ENCODE measurements at places on chromosomes 7 and 10. TPM values are rescaled to one million over a fixed set of nuclear protein-coding genes. Genes with fewer than 3 reads are reported as not detected.

DNA sequence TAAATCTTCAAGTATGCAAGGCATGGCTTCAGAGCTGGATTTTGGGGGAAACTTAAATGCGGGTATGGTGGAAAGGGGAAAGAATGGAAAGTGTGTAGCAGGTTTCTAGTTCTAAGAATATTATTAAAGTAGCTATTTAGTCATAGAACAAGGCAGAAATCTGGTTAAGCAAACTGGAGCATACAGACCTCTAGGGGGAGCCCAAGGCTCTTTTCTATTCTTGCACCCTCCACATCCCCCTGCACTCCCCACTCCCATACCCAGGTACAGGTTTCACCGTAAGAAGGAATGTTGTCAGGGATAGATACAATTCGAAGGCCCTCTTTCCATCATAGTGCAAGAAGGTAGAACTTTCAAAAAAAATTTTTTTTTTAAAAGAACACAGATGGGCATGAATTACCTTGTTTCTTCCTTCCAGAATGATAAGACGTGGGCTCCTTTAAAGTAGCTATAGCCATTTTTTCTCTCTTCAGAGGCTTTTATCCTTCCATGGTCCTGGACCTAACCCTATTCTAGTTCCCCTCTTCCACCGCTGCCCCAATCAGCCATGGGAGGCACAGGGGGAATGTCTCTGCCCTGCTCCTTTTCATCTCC, 41.5 kb upstream of the SMIM30 start:
- H3K27me3 ChIP-seq, result no peaks in the 10 kb centered on the region
- no peak overlapping the region for H3K27ac ChIP-seq
- peak; percentile 20 for DNase-seq
- no peaks in the 10 kb centered on the region for H3K4me1 ChIP-seq
- H3K36me3 ChIP-seq, result no peaks in the 10 kb centered on the region
- H3K4me3 ChIP-seq, result no peak overlapping the region

DNA sequence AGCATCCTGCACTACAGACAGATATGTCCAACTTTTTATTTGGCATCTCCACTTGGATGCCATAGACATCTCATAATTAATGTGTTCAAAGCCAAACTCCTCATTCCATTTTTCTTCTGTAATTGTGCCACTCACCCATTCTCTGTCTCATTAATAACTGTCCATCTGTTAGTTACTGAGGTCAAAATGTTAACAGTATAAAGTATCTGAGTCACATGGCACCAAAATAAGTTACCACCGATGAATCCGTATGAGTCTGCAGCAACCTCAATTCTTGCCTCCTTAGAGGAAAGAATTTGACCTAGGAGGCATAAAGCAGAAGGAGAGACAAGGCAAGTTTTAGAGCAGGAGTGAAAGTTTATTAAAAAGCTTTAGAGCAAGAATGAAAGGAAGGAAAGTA, 16.5 kb upstream of the NT5C3A start:
- H3K27me3 ChIP-seq, result no peaks in the 10 kb centered on the region
- no peak overlapping the region for H3K27ac ChIP-seq
- H3K4me1 ChIP-seq, result no peaks in the 10 kb centered on the region
- H3K4me3 ChIP-seq, result no peak overlapping the region
- DNase-seq, result no peak
- H3K36me3 ChIP-seq, result no peaks in the 10 kb centered on the region

GRCh38 chr7:134561-135256, 57.7 kb upstream of the FAM20C start:
- H3K36me3 ChIP-seq, result no peaks in the 10 kb centered on the region
- no peak for DNase-seq
- H3K27me3 ChIP-seq, result no peaks in the 10 kb centered on the region
- no peak overlapping the region for H3K4me3 ChIP-seq

DNA sequence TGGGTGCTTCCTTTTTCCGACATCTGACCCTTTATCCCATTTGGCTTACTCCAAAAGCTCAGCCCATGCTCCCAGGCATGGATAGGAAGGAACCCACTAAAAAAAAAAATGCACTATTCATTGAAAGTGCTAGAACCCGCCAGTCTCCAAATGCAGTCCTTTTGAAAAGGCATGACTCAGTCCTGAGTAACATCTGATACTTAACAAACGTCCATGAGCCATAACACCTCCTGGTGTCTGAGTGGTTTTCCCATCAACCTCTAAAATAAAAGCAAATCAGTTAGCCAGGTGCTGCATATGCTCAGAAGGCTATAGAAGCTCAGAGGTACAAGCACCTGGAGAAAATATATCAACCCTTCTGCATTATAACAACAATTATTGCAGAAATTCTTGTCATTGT, 45.0 kb upstream of the CACUL1 start:
- no peaks in the 10 kb centered on the region for H3K27me3 ChIP-seq
- H3K27ac ChIP-seq, result no peak overlapping the region
- H3K36me3 ChIP-seq, result no peaks in the 10 kb centered on the region
- no peaks in the 10 kb centered on the region for H3K4me1 ChIP-seq
- H3K4me3 ChIP-seq, result no peak overlapping the region
- no peak for DNase-seq

The ZDHHC4 gene
- 42.1 TPM for total RNA-seq

The UCMA gene
- total RNA-seq, result not detected

GRCh38 chr7:37683246-37684120, at the start of gene GPR141:
GPR141 (plus strand) TSS chr7:37683766; CDS start chr7:37740394, 56,628 bp downstream.
- H3K4me3 ChIP-seq, result no peak within 1 kb of the TSS
- peaks cover 3% of the 10 kb centered on the region for H3K27me3 ChIP-seq
- no peaks in the 10 kb centered on the region for H3K4me1 ChIP-seq
- no peak within 1 kb of the TSS for H3K27ac ChIP-seq
- no peak for DNase-seq

GRCh38 chr7:81715984-81716588, 53.8 kb downstream of the HGF start:
- H3K27ac ChIP-seq, result no peak overlapping the region
- H3K4me3 ChIP-seq, result no peak overlapping the region

DNA sequence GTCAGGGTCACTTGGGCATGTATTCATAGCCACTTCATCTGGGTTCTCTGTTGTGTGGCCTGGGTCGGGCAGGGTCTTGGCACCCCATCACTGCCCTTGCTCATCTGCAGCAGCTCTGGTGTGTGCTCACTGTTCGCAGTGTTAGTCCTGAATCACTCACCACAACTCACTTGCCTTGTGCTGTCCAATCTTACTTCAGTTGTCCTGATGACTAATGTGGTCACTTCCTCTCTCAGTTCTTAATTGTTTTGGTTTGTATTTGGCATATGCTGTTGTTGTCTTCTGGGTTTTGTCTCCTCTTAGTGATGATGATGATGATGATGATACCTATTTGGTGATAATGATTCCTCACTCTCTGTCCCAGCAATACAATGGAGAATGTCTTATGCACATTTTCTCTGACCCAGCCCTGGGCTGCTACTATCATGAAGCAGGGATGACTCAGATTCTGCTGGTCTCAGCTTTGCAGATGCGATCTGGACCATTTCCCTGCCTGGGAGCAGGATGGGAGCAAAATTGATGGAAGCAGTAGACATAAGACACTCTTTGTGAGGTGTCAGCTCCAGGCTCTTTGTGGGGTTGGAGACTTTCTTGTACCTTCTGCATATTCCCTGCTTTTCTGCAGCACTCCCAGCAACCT, 17.0 kb downstream of the ADRA2A start:
- no peak overlapping the region for H3K4me3 ChIP-seq
- no peaks in the 10 kb centered on the region for H3K27me3 ChIP-seq
- DNase-seq, result no peak
- H3K36me3 ChIP-seq, result no peaks in the 10 kb centered on the region

The RARRES2 gene
- total RNA-seq, result 408 TPM

Data from pancreas (tissue), 10 donors.